ENCODE measurements at places on chromosomes 11 and 22. TPM values are rescaled to one million over a fixed set of nuclear protein-coding genes. Genes with fewer than 3 reads are reported as not detected.

Gene RBX1
- total RNA-seq: 83.9 TPM

Gene OR52I2
- not detected for total RNA-seq

Gene CCDC81
- total RNA-seq: 3.0 TPM

Gene TCN1
- total RNA-seq: 1.2 TPM

Gene TEX12
- total RNA-seq: not detected

Gene APOBEC3G
- total RNA-seq: 1.9 TPM

Gene CCDC87
- total RNA-seq: 0.62 TPM

Gene OMP
- not detected for total RNA-seq

Gene SPDYC
- total RNA-seq: not detected

Gene SLC5A1
- total RNA-seq: not detected

Gene TMPRSS13
- total RNA-seq: 0.47 TPM

Gene C1QTNF4
- 16.7 TPM for total RNA-seq

Gene NXPE4
- not detected for total RNA-seq

Measured in occipital lobe (tissue), 3 donors.